ENCODE measurements at places on chromosomes 3 and 15.

DNA sequence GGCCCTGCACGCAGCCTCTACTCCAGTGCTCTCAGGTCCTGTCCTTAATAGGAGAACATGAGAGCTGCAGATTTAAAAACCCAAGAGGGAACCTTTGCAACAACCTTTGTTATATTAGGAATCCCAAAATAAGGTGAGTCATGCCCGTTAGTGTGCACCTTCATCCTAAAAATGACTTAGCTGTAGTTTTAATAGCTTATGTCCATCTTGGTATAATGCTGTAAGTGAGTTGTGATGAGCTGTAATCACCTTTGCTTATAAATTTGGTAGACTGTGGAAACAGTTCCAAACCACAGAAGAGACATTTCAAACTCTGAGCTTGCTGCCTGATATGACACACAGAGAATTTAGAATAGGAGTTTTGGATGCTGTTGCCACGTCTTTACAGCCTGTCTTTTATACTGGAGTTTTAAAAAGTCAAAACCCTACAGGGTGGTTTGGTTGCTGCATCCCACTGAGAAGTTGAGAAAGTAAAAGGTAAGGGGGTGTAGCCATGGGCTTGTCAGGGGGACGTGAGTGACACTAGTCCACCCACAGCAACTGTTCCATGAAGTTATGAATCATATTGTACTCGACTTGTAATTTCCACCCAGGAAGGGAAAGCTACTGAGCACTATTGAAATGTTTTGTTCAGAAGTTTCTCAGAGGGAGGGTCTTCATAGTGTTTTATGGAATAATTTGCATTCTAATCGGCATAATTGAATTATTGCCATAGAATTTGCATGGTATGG lies 27.4 kb upstream of the CD47 start:
- H3K27me3 ChIP-seq: no peaks in the 10 kb centered on the region
- no peak overlapping the region for H3K27ac ChIP-seq
- peak; percentile 12 for DNase-seq
- H3K4me1 ChIP-seq: no peaks in the 10 kb centered on the region

DNA sequence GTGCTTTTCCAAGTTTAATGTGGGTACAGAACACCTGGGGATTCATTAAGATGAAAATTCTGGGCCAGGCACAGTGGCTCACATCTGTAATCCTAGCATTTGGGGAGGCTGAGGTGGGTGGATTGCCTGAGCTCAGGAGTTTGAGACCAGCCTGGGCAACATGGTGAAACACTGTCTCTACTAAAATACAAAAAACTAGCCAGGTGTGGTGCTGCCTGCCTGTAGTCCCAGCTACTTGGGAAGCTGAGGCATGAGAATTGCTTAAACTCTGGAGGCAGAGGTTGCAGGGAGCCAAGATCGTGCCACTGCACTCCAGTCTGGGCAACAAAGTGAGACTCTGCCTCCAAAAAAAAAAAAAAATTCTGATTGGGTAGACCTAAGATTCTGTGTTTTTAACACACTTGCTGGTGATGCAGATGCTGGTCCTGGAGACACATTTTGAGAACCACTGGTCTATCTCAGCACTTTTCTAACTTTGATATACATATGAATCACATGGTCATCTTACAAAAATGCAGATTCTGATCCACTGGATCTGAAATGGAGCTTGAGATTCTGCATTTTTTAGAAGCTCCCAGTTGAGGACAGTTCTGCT lies 223.8 kb upstream of the SATB1 start:
- H3K36me3 ChIP-seq: no peaks in the 10 kb centered on the region
- DNase-seq: no peak
- no peak overlapping the region for H3K4me3 ChIP-seq
- no peaks in the 10 kb centered on the region for H3K27me3 ChIP-seq
- no peaks in the 10 kb centered on the region for H3K4me1 ChIP-seq

DNA sequence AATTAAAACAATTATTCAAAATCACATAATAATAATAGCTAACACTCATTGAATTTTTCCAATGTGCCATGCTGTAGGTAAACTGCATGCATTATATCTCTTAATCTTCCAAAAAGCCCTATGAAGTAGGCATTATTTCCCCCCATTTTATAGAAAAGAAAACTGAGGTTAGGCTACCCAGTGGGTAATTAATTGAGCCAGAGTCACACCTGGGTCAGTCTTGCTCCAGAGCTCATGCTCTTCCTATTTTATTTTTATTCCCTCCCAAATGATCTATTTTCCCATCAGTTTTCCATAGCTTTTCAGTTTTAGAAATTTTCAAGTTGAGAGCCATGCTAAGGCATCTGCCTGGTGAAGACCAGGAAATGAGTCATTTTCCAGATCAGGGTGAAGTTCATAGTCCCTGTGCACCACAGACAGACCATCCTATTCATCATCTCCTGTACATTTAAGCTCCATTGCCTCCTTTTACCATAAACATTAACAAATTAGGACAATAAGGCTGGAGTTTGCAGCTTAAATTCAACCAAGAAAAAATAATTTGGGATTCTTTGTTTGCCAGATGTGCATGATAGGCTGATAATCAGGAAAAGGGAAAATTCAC lies 417.3 kb downstream of the OTOL1 start:
- H3K27ac ChIP-seq: no peak overlapping the region
- DNase-seq: peak; percentile 59
- H3K27me3 ChIP-seq: no peaks in the 10 kb centered on the region
- H3K4me3 ChIP-seq: no peak overlapping the region
- H3K4me1 ChIP-seq: no peaks in the 10 kb centered on the region
- H3K36me3 ChIP-seq: no peaks in the 10 kb centered on the region

DNA sequence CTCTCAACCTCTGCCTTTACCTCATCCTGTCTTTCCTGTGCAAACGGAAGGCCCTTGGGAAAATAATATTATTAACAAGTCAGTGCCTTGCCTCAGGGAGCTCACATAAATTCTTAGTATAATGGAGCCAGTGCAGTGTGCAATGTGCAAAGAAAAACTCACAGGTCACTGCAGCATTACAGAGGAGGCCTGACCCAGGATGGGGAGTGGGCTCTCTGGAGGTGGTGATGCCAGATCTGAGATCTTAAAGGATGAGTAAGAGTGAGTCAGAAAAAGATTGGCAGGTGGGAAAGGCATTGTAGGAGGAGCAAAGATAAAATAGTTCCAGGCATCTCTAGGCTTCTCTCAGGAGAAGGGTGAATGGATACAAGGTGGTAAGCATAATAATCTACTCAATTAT lies 185.6 kb upstream of the ADAMTS9 start:
- no peak overlapping the region for H3K4me3 ChIP-seq
- no peaks in the 10 kb centered on the region for H3K36me3 ChIP-seq
- H3K27me3 ChIP-seq: no peaks in the 10 kb centered on the region

DNA sequence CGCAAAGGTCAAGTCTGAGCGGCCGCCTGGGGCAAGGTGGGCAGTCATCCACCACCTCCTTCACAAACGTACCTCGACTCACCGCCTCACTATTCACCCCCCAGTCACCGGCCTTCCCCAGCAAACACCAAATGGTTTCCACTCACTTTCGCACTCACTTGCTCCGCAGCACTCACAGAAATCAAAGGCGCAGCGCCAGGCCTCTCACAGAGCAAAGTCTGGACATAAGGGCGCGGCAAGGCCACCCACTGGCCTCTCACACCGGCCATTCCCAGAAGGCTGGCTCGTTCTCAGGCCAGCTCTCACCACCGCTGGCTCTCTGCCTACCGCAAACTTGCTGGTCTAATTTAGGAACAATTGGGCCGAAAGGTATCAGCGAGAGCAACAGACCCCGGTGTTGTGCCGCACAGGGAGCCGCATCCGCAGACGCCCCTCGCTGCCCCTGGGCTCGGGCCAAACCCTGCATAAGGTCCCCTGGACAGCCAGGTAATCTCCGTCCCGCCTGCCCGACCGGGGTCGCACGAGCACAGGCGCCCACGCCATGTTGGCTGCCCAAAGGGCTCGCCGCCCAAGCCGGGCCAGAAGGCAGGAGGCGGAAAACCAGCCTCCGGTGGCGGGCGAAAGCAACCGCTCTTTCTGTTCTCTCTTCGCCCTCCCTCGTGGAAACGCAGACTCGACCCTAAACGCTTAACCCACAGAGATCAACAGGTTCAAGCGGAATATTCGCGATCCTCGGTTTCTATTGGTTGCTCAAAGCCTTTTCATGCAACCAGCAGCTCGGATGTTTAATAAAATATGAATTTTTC lies 2.9 kb downstream of the SHOX2 start:
- H3K4me3 ChIP-seq: peak overlapping the region; percentile 42
- H3K36me3 ChIP-seq: no peaks in the 10 kb centered on the region
- H3K4me1 ChIP-seq: peaks cover 3% of the 10 kb centered on the region
- DNase-seq: no peak
- H3K27me3 ChIP-seq: peaks cover 61% of the 10 kb centered on the region
- H3K27ac ChIP-seq: no peak overlapping the region

DNA sequence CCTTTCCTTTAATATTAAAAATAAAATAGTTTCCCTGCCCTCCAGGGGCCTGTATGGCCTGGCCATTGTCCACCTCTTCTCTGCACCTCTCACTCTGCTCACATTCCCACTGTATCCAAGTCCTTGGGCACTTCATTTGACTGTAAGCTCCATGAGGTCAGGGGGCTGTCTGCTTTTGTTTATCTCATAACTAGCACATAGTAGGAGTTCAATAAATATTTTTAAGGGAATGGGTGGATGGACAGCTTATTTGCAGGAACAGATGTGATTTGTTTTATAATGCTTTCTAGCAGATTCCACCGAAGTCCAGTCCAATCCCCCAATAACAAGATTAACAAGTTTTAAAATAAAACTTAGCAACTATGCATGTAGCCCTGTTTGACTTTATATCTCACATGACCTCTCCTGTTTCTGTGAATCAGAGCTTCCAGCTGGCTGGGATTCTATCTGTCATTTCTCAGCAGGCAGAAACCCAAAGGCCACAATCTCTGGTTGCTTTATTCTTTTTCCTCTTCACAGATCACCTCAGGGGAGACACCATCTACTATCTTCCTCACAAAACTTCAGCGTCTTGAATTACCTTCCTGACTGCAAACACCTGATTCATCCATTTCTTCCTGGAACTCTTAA lies 123.0 kb upstream of the NR2F2 start:
- H3K4me1 ChIP-seq: no peaks in the 10 kb centered on the region
- no peaks in the 10 kb centered on the region for H3K36me3 ChIP-seq
- no peaks in the 10 kb centered on the region for H3K27me3 ChIP-seq
- DNase-seq: no peak
- no peak overlapping the region for H3K4me3 ChIP-seq

- no peaks in the 10 kb centered on the region for H3K36me3 ChIP-seq
- H3K27ac ChIP-seq: no peak overlapping the region
- no peak for DNase-seq
- H3K27me3 ChIP-seq: no peaks in the 10 kb centered on the region
- no peak overlapping the region for H3K4me3 ChIP-seq
Observed at GRCh38 chr3:61578667-61579367, 17.4 kb downstream of the PTPRG start.

GRCh38 chr3:128503164-128503651 lies 10.2 kb upstream of the GATA2 start:
- no peak overlapping the region for H3K4me3 ChIP-seq
- DNase-seq: no peak
- H3K4me1 ChIP-seq: no peaks in the 10 kb centered on the region
- H3K36me3 ChIP-seq: no peaks in the 10 kb centered on the region
- H3K27me3 ChIP-seq: peaks cover 12% of the 10 kb centered on the region

DNA sequence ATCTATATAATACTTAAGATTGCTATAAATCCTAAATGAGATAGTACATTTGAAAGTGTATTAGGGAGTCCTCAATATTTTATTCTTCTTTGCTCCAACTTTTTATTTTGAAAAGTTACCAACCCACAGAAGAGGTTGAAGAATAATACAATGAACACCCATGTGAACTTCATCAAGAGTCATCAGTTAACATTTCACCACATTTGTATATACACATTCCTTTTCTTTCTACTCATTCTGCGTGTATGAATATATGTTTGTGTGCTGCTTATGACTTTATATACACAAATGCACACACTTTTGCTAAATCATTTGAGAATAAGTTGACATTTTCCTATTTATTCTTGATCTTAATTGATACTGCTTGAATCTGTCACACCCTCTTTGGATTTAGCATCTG lies 193.3 kb upstream of the CGNL1 start:
- no peak overlapping the region for H3K4me3 ChIP-seq
- H3K27me3 ChIP-seq: no peaks in the 10 kb centered on the region
- peak; percentile 69 for DNase-seq
- peak overlapping the region; percentile 59 for H3K27ac ChIP-seq

- H3K27ac ChIP-seq: no peak overlapping the region
- no peak for DNase-seq
- peaks cover 4% of the 10 kb centered on the region for H3K4me1 ChIP-seq
- no peak overlapping the region for H3K4me3 ChIP-seq
- no peaks in the 10 kb centered on the region for H3K36me3 ChIP-seq
- no peaks in the 10 kb centered on the region for H3K27me3 ChIP-seq
Observed at GRCh38 chr3:99620976-99621375, 17.4 kb upstream of the COL8A1 start.

DNA sequence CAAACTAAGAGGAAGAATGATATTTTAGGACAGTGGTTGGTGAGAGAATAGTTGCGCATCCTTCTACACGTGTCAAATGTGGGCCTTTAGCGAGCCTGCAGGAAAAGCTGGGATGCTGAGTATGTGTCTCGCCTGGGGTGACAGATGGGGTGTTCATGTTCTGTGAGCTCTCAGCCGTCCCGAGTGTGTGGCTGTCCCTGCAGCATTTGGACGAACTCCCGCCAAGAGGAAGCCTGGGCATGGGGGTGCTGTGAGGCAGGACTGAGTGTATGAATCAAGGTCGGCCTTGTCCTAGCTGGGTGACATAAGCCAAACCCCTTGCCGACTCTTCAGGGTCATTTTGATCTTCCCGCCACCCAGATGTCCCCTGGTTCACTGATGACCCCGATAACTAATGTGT lies 94.8 kb downstream of the CACNA1D start:
- H3K27ac ChIP-seq: no peak overlapping the region
- no peaks in the 10 kb centered on the region for H3K4me1 ChIP-seq
- no peak for DNase-seq
- no peaks in the 10 kb centered on the region for H3K27me3 ChIP-seq
- no peak overlapping the region for H3K4me3 ChIP-seq
- H3K36me3 ChIP-seq: no peaks in the 10 kb centered on the region

- H3K27ac ChIP-seq: no peak overlapping the region
- no peaks in the 10 kb centered on the region for H3K36me3 ChIP-seq
- H3K27me3 ChIP-seq: no peaks in the 10 kb centered on the region
- H3K4me1 ChIP-seq: no peaks in the 10 kb centered on the region
- DNase-seq: no peak
Observed at GRCh38 chr3:188720215-188720614, 451.6 kb upstream of the TPRG1 start.

GRCh38 chr3:11553436-11554235 lies 90.1 kb downstream of the VGLL4 start:
- no peaks in the 10 kb centered on the region for H3K27me3 ChIP-seq
- H3K4me3 ChIP-seq: no peak overlapping the region
- H3K36me3 ChIP-seq: peaks cover 14% of the 10 kb centered on the region
- no peak for DNase-seq
- no peak overlapping the region for H3K27ac ChIP-seq

- H3K4me1 ChIP-seq: no peaks in the 10 kb centered on the region
- no peak overlapping the region for H3K4me3 ChIP-seq
- no peak for DNase-seq
- no peaks in the 10 kb centered on the region for H3K27me3 ChIP-seq
Observed at GRCh38 chr15:76585576-76585897, 249.0 kb downstream of the ISL2 start.

Data from fibroblast of lung (primary cell).